ENCODE measurements at places on chromosomes 11 and 22.

- no peak for DNase-seq
Observed at GRCh38 chr11:21838427-21838826, 354.5 kb upstream of the ANO5 start.

GRCh38 chr22:26673486-26673885 lies 16.1 kb downstream of the MIAT start:
- DNase-seq, result peak; percentile 20

- DNase-seq, result peak; percentile 67
Observed at GRCh38 chr22:23219822-23220484, 39.6 kb downstream of the BCR start.

DNA sequence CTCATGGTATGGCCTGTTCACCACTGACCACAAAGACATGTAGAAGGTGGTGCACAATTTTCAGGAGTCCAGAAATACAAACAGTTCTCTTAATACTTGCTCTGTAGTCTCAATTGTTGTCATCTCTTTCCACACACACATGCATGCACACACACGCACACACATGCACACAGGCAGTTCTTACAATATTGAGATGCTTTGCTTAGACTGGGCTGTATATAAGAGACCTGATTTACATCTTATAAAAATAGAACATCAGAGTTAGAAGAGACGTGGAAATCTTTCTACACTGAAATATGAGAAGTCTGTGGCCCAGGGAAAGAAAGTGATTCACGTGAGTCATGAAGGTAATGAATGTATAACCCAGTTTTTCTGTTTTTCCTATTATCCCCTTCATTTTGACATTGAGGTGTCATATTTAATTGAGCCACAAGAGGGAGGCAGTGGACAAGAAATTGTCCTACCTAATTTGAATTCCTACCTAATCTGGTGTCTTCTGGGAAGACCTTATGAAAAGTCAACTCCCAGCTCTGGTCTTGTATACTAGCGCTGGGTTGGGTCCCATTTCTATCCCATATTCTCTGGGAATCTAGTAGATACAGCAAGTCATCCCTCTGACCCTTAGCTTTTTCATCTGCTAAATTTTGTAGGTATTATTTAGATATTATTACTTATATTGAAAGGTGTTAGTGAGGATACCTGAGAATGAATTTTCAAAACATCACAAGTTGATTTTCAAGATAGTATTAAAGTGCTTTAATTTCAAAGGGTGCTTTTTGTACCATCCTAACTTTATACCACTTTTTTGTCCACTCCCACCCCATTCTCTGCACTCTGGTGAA lies 14.9 kb upstream of the MS4A4A start:
- peak; percentile 2 for DNase-seq

DNA sequence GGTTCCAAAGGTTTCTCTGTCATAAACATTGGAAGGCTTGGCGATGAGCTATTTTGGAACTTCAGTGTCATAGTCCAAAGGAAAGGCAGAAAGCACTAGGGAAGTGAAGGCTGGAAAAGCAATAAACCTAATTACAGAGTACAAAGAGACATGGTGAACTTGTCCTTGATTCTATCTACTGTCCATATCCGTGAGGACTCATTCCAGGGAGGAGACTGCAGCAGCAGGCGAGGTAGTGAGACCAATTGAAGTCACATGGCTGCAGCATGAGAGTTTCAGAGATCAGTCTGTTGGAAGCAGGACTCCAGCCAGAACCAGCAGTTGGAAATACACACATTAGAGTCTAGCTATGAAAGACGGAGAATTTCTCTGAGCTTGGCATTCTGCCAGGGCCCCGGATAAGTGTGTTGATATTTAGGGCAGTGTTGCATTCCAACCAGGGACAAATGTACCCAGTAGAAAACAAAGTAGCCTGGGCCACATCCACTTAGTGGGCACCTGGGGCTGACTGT lies 54.1 kb upstream of the ARHGAP42 start:
- peak; percentile 20 for DNase-seq

GRCh38 chr11:71301858-71302533 lies 49.6 kb upstream of the SHANK2 start:
- DNase-seq, result no peak

DNA sequence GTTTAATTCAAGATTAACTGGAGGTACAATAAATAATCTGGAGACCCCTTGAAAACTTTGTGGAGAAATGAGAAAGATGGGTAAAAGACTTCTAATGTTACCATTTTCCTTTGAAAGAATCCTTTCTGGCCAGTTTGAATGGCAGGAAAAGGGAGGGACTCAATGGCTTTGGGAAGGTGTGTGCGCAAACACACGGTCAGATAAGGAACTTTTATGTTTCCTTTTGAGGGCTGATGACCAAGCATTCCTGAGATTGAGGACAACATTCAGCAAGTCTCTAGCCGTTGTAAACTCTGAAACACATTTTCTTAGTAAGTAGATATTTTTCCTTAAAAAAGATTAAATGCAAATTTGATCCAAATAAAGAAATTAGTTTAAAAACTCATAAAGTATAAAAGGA lies 909.7 kb upstream of the TENM4 start:
- no peak for DNase-seq

DNA sequence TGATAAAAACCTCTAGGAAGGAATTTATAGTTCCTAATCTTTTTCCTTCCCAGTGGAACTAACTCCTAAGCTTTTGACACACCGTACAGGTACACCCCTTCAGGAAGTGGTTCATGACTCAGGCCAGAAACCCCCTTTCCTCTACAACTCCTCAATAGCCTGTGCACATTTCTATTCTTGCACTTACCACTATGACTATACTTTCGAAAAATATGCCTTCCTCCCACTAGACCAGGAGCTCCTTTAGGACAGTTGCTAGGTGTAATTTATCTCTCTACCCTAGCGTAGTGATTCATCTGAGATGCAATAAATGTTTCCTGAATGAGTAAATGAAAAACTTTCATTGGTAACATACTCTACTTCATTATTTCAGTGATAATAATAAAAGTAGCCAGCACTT lies 14.5 kb downstream of the MAP6 start:
- peak; percentile 79 for DNase-seq

DNA sequence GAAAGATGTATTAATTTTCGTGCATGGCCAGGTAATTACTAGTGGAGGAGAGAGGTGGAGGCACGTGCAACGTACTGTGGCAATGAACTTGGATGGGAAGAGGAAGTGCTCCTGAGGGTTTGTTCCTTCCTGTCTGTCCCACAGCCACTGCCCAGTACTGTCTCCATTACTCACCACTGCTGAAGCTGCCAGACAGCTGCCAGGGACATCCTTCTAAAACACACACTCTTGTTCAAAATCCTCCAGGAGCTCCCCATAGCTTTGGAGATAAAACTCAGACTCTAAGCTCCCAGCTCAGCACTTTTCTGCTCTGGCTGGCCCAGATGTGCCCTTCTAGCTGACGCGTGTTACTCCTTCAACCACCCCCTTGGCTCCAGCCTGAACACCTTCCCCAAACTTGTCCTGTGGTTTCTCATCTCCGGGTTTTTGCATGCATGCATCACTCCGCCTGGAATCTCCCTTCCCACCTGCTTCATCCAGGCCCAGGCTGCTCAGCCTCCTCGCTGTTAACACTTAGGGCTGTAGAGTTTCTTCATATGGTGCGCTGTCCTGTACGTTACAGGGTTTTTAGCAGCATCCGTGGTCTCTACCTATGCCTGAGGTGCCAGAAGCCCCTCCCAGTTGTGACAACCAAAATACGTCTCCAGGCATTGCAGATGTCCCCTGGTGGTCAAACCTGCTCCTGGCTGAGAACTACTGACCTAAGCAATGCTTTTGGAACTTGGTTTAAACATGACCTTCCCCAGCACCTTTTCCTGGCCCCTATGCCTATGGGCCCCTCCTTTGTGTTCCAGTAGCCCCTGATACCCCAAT lies 69.5 kb downstream of the C11orf91 start:
- DNase-seq, result no peak

DNA sequence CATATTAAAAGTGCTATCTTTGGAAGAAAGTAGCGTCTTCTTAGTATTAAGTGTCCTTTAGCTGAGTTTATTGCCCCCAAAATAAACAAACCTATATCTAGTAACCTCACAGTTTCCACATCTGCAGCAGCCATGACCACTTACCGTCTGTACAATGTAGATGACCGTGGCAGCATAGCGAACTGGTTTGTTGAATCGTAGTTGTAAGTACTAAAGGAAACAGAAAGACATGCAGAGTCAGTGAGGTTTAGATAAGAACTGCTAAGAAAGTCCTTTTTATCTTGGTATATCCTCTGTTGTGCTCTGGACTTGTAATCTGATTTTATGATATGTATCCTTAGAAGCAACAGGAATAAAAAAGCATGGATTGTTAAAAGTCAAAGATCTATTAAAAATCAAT lies 9.4 kb downstream of the SLC5A12 start:
- DNase-seq, result no peak

DNA sequence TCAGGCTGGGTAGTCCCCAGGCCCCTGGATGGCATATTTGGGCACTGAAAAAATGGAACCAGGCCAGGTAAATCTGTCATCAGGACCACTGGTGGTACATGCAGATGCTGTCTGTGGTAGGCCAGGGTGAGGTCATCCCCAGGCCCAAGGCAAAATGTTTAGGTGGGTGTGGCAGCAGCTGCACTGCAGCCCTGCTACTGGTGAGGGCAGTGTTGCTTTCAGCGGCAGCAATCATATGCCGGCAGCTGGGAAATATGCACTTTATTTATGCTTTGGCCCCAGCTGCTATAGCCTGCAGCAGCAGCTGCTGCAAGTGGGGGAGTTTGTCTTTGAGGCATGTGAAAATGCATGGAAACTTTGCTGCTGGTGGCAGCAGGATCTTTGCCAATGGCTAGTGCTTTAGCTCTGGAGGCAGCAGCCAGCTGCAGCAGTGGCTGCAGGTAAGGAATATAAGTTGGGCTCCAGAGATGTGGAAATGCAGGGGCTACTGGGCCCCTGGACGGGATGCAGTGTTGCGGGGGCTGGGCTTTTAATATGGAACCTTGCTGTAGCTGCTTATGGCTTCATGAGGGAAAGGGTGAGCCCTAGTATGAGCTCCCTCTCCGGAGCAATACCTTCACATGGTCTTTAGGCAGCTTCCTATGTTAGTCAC lies 365.7 kb upstream of the CADM1 start:
- DNase-seq, result peak; percentile 39

DNA sequence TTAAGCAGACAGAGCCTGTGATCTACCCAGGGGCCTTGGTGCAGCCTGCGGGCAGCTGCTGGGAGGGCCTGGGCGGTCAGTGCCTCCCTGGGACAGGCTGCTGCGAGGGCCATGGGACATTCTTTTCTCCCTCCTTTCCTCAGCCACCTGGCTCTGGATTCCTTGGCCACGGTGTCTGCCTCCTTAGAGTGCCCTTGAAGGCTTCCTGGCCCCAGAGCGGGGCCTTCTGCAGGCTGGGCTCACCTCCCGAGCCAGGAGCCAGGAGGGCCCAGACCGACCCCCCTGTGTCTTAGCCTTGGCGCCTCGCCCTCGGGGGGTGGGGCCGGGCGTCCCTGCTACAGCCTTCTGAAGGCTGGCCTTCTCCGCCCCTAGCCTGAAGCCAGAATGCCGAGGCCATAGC lies 231.2 kb downstream of the TBC1D22A start:
- no peak for DNase-seq

DNA sequence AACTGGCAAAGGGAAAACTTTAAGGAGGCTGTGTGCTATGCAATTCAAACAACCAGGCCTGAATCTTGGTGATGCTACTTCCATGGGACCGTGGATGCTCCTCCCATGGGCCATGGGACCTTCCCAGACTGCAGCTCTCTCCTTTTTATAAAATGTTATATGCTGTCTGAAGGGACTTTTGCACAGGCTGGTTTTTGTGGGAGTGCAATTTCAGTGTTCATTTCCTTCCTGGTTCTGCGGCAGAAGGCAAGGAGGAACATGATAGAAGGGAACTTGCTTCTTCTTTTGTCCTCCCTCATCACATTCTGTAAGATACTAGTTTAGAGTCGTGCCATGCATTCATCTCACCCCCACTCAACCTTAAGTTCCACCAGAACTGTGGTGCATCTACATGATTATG lies 68.9 kb downstream of the C11orf58 start:
- no peak for DNase-seq

DNA sequence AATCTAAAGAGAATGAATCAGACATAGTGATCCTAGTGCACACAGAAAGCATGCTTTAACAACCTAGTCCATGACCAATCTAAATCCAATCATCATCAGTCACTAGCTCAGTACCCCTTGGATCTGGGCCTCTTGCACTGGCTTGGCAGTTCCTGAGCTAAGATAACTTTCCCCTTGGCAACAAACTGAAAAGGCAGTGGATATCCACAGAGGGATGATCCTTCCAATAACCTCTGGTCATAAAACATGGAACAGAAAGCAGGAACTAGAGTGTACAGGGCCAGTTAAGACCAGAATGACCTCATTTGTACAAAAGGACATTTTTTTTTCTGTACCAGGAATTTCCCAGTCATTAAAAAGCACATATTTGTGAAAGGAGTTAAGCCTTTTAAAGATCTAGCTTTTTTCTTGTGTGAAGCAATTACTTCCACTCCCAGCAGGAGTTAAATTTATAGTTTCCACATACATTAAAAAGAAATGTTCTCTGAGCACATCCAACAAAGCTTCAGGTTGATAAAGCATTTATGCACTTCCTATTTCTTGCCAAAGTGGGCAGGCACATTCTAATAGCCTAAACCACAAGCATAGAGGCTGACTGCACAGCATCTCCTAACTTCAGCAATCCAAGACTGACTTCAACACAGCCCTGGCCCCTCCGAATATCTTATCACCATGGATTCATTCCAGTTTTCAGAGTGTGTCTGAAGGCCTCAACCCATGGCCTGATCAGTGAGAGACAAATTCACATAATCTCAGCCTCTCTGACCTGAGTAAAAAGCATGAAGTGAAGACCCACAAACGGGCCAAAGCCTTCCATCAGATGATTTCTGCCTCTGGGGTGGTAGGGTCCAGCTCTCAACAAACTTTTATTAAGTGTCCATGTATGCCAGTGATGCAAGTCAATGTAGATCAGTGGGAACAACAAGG lies 29.9 kb downstream of the GUCY1A2 start:
- peak; percentile 93 for DNase-seq

GRCh38 chr11:132208477-132209055 lies 838.2 kb downstream of the NTM start:
- DNase-seq, result no peak

DNA sequence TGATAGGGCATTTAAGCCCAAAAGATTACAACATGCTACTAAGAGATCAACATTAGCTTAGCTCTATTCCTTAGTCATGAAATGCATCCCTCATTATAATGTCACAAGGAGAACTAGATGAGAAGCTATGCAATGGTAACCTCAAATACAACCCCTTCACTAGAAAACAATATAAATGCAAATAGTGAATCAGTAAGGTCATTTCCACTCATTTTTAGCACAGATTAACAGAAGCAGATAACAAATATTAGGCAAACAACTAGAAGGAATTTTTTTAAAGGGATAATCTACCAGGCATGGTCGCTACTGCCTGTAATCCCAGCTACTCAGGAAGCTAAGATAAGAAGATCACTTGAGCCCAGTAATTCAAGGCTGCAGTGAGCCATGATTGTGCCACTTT lies 28.2 kb downstream of the SIK3 start:
- peak; percentile 38 for DNase-seq

All from fibroblast of skin of right quadriceps (primary cell).